Stimulated activated naive CD8-positive, alpha-beta T cell treated with anti-CD3 and anti-CD28 coated beads, Interleukin-15, amount 100 ng/mL, for 72 hours (primary cell): ENCODE measurements at places on chromosomes 6 and 20.

GRCh38 chr6:53583451-53583850 lies 38.5 kb upstream of the GCLC start:
- no peak for DNase-seq

GRCh38 chr6:489001-489400 lies 97.4 kb downstream of the IRF4 start:
- no peak for DNase-seq

- no peak for DNase-seq
These were observed 101.2 kb upstream of the TRAF3IP2 start for GRCh38 chr6:111706841-111707391.

DNA sequence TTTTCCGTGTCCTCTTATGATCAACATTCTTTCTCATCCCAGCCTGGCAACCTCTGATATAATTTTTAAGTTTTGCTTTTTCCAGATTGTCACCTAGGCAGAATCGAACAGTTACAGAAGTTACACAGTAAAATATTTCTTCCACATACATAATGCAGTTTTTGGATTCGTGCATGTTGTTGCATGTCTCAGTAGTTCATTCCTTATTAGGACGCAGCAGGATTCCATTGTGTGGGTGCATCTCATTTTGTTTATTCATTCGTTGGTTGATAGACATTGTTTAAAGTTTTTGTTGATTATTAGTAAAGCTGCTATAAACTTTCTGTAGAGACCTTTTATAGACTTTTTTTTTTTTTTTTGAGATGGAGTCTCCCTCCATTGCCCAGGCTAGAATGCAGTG lies 284.3 kb upstream of the FERMT1 start:
- DNase-seq = no peak

GRCh38 chr6:111987295-111987694 lies 66.6 kb upstream of the CCN6 start:
- DNase-seq = no peak

- DNase-seq = no peak
These were observed 17.5 kb downstream of the KCNQ2 start for GRCh38 chr20:63454731-63455567.

DNA sequence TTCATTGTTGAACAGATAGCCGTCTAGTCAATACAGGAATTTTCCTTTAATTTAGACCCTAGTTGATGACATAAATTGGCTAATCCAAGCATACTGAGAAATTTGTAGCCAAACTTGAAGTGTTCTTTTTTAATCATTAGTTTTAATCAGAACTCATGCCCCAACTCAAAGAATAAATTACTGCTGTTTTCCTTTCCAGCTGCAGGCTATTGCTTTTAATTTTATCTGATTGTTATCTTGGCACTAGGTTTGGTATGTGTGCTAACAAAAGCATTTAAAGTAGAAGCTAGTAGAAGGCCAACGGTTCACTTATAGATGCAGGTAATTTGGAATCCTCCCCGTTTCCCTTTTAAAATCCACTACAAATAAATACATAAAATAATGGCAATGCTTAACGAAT lies 188.5 kb downstream of the CD109 start:
- no peak for DNase-seq

GRCh38 chr6:116011520-116011919 lies 49.2 kb downstream of the FRK start:
- DNase-seq = peak; percentile 38

DNA sequence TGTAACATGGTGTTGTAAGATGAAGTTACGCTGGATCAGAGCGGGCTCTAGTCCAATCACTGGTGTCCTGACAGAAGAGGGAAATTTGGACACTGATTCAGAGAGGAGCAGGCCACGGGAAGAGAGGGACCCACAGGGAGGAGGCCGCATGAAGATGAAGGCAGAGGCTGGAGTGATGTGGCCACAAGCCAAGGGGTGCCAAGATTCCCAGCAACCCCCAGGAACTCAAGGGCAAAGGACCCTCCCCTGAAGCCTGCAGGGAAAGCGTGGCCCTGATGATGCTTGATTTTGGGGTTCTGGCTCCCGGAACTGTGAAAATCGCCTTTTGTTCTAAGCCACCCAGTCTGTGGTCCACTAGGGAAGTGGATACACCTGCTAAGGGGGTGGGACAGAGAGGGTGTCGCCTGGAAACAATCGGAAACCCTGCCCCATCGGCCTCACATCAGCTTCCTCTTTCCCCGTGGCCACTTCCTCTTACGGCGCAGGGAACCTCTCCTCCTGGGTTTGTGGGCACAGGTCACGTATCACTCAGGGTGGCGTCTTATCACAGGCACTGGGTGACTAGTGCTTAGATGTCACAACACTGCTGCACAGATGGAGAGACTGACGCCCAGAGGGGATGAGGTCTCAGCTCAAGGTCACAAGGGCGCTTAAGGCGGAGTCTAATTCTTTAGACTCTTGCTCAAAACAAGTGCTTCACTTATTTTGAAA lies 58.0 kb downstream of the SULF2 start:
- peak; percentile 78 for DNase-seq

DNA sequence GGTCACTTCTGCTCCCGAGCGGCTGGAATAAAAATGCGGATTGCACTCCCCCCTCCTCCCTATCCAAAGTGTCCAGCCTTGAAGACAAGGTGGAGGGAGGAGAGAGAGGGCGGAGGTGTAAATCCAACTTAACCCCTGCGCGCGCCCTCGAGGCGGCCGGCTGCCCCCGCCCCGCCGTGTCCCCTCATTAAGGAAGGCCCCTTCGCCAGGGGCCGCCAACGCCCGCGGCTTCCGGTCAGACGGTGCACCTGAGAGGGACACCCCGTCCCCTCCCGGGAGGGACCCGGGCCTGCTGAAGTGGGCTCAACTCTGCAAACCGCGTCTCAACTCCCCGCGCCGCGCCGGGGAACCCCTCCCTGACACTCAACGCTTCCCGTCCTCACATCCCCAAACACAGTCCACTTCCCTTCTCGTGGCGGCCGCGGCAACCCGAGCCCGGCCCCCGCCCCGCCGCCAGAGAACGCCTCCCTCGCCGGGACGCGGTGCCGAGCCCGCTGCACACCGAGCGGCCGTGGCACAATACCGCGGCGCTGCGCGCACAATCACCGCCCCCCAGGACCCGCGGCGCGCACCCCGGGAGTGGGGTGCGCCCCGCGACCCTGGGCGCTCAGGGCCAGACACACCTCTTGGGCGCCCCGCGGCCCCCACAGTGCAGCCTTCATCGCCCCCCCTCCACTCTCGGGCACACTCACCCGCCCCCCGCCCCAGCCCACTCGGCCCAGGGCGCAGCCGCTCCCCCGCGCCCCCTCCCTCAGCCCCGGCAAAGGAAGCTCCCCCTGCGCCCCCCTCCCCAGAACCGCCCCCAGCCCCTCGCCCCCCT lies 102.5 kb downstream of the NOL4L start:
- no peak for DNase-seq

- DNase-seq = peak; percentile 10
These were observed 62.0 kb upstream of the EPB41L1 start for GRCh38 chr20:36092398-36093024.

DNA sequence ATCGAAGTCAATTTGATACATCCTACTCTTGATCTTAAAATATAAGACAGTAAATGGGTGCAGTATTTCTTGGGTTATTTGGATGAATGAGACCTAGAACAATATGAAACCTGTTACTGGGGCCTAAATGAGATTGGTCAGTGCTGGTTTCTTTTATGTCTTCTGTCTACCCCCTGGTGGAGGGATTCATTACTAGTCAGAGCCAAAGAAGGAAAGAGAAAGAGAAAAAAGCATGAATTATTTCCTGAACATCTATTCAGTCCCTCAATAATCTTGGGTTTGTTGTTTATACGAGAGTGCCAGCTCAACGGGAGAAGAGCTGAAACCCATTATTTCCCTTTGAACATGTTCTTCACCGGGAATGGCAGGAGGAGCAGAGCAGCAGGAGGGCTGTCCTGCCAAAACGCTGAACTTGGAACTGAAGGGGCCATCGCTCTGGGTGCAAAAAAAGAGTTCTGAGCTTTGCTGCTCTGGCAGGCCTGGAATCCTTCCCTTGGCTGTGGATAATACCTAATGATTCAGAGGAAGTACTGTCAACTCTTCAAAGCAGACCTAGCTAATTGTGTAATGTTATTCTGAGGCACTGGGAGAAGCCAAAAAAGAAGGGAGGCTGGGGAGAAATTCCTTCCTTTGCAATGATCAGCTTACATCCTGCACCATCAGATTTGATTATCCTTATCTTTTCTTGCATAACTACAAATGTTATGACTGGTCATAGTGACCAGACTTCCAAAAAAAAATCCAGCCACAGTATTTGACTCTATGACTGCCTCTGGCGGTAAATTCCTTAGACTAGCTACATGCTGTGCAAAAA lies 72.0 kb downstream of the BLOC1S5 start:
- no peak for DNase-seq

DNA sequence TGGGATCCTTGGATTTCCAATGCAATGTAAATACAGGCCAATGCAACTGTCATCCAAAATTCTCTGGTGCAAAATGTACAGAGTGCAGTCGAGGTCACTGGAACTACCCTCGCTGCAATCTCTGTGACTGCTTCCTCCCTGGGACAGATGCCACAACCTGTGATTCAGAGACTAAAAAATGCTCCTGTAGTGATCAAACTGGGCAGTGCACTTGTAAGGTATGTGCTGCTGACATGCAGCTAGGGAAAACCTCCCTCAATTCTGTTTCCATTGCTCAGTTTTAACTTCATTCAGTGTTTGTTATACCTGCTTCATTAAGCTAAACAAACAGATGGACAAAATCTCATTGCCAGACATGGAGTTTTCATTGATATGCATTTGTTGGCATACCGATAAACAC lies 397.1 kb downstream of the ARHGAP18 start:
- no peak for DNase-seq

DNA sequence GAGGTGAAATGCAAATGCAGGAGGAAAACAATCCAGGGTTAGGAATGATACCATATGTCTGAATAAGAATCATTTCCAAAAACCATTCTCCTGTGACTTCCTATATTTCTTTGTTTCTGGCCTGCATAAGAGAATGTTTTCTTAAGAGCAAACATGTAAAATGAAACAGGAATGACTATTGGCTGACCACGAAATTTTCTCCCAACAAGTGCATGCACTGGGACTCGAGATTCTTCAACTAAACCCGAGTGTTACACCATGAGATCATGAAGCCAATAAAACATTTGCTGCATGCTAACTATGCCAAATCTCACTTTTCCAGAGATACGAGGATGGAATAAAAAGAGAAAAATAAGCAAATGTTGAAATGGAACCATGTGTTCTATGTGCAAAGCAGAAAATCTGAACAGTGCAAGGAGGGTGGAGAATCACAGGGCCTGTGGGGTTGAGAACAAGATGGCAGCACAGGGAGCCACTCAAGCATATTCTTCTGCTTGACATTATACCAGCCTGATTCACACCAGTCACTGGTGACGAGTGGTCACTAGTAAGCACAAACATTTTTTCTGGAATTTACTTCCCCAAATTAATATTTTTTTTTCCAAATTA lies 212.2 kb upstream of the FOXA2 start:
- DNase-seq = no peak

- no peak for DNase-seq
These were observed 116.4 kb upstream of the THBS2 start for GRCh38 chr6:169370054-169370453.

GRCh38 chr20:35398660-35399144 lies 13.1 kb downstream of the UQCC1 start:
- no peak for DNase-seq

DNA sequence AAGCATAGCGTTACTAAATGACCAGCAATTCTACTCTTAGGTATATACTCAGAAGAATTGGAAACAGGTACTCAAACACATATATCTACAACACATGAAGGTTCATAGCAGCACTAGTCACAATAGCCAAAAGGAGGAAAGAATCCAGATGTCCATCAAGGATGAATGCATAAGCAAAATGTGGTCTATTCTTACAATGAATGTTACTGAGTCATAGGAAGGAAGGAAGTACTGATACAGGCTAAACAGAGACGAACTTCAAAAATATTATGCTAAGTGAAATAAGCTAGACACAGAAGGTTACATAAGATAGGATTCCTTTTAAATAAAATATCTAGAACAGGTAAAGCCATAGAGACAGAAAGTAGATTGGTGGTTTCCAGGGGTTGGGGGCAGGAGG lies 93.5 kb downstream of the MAP3K7 start:
- DNase-seq = no peak

DNA sequence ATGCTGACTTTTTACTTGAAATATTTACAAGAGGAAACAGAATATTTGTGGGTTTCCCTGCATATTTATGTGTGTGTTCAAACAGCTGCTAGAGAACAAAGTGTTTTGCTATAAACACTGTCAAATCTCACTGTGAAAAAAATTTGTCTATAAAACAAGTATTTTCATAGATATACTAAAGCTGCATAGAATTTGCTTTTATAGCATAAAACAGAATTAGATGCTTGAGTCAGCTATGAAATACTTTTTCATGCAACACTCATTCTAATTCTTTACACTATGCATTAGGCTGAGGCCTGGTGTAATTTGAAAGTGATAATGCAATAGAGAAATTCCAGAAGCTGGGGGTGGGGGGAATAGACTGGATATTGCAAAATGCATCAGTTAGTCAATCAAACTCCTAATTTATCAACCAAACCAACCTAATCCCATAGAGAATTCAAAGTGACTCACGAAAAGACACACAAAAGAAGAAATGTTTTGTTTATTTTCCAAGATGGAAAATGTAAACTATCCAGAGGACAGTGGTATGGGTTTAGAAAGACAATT lies 148.2 kb downstream of the LAMA2 start:
- no peak for DNase-seq

- no peak for DNase-seq
These were observed 9.0 kb downstream of the GMEB2 start for GRCh38 chr20:63617876-63618265.

DNA sequence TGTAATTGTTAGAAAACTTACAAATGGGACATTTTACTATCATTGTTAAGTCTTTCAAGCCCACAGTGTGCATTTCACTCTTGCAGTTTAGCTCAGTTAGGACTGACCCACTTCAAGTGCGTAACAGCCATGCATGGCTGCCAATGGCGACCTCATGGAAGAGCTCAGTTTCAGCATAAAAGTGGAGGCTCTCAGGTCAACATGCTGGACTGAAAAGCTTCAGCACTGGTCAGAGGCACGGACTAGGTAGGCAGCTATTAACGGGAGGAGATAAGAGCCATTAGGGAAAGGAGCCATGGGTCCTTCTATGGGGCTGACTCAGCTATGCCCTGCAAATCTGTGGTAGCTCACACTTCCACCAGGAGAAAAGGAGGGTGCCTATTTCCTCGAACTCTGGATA lies 101.8 kb downstream of the TTLL2 start:
- no peak for DNase-seq

GRCh38 chr6:87873556-87873955 lies 171.5 kb upstream of the AKIRIN2 start:
- DNase-seq = no peak

GRCh38 chr20:7710440-7710839 lies 229.8 kb downstream of the HAO1 start:
- no peak for DNase-seq

DNA sequence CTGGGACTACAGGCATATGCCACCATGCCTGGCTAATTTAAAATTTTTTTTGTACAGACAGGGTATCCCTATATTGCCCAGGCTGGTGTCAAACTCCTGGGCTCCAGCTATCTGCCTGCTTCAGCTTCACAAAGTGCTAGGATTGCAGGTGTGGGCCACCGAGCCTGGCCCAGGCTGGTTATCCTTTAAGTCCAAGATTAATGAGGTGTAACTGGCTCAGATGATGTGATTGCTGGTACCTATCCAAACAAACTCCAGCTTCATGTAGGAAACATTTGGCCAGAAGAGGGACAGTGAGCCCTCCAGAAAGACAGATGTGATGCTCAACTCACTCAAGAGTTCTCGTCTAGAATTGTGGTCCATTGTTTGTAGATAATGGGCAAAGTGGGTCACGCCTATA lies 9.2 kb upstream of the ZNF318 start:
- DNase-seq = no peak

- DNase-seq = no peak
These were observed 1223.6 kb upstream of the GJE1 start for GRCh38 chr6:140909156-140909555.
